ENCODE measurements at places on chromosomes 13 and 19.

GRCh38 chr13:21901336-21901735 lies 230.5 kb downstream of the FGF9 start:
- DNase-seq = no peak

- no peak for DNase-seq
These were observed 19.2 kb downstream of the SPTBN4 start for GRCh38 chr19:40486017-40486416.

DNA sequence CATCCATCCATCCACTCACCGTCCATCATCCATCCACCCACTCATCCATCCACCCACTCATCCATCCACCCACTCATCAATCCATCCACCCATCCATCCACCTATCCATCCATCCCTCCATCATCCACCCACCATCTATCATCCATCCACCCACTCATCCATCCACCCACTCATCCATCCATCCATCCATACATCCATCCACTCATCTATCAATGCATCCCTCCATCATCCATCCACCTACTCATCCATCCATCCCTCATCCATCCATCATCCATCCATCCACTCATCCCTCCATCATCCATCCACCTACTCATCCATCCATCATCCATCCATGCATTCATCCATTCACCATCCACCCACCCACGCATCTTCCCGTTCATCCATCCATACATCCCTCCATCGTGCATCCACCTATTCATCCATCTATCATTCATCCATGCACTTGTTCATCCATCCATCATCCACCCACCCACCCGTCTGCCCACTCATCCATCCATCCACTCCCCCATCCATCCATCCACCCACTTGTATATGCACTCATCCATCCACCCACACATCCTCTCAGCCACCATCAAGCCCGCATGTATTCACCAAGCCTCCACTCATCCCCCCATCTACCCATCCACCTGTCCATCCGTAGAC lies 3.6 kb downstream of the STAP2 start:
- no peak for DNase-seq

DNA sequence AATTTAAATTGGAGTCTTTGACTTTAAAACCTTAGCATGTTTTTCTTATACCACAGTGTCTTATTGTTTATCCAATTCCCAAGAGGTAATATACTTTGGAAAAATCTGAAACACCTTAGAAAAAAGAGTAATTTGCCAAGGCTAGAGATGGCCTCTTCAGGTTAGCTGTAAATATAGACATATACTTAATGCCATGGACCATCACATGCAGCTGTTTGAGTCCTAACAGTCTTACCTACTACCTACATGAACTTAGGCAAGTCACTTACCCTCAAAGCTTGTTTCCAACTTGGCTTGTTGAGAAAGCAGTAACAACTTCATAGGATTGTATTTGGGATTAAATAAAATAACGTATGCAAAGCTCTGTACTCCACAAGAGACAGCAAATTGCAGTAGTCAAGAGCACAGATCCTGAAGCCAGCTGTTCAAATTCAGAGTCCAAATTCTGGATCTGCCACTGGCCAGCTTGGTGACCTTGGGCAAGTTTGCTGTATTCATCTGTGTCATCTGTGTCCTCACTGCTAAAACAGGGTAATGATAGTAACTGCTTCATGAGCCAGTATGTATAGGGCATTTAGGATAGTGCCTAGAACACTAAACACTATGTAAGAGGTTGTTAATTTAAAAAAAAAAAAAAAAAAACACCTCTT lies 13.2 kb upstream of the SPART start:
- DNase-seq = no peak

DNA sequence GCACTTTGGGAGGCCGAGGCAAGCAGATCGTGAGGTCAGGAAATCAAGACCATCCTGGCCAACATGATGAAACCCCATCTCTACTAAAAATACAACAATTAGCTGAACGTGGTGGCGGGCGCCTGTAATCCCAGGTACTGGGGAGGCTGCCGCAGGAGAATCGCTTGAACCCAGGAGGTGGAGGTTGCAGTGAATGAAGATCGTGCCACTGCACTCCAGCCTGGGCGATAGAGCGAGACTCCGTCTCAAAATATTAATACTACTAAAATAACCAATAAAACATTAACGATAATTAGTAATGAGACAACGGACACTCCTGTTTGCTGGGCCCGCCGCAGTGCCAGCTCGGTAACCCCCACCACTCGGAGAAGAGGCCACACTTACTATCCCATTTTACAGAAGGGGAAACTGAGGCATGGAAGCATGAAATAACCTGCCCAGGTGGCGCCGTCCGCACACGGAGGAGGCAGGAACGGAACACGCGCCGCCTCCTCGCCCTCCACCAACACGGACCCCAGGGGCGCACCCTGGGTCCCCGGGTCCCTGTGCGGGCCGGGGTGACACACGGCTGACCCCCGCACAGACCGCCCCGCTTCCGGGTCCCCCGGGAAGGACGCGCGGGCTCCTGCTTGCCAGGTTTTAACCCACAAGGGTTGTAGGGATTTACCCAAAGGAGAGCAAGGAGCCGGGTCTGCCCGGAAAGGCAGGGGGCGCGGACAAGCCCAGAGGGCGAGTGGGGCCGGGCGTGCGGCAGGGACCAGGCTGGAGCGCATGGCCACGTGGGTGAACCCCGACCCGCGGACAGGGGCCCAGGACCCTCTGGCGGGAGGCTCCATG lies 1.6 kb downstream of the R3HDM4 start:
- DNase-seq = no peak

DNA sequence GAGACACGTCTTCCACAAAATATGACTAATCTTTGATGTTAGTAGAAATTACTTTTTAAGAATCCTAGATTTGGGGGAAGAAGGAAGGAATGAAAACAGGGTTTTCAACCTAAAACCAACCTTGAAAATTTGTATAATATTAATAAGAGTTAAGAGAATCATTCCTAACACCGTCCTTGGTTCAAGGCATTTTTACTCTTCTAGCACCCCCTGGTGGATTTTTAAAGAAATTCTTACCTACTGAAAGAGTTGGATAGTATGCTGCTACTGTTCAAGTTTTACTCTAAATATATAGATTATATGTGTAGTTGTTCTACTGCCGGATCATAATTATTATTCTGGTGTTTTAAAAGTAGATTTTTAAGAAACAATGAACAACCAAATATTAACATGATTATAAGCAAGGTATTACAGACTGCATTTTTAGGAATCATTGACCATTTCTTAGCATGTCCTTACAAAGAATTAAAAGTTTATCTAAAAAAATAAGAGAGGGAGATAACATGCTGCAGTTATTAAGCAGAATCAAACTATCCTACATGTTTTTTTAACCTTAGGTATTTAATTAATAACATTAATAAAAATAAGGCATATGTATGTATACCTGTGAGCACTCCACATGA lies 7.4 kb upstream of the SLITRK6 start:
- DNase-seq = no peak

DNA sequence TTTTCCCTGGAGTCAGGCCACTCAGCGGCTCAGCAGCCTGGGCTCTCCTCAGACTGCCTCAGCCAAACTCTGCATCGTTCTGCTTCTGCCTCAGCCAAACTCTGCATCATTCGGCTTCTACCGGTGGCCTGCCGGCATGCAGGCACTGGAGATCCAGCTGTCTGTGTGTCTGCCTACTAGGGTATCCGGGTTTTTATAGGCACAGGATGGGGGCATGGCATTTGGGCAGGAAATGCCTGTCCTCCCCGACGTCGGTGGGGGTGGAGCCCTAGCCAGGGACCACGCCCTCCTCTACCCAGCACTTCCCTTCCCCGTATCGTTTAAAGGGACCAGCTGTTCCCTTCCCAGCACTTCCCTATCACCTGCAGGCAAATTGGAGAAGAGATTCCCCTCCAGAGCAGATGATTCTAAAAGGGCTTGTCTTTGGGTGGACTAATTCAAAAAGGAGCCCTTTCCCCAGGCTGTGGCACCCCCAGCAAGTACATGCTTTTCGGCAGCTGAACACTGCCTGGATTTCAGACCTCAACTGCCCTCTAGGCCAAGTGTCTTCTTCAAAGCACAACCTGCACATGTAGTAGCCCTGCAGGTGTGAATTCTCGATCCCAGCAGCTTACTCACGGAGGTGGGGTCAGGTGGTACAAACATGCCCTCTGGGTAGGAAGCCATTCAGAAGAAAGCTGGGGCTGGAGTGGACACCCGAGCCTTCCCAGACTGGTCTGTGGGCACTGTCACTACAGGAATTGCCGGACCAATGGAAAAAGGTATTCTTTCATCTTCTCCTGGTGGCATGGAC lies 25.4 kb upstream of the GPR12 start:
- DNase-seq = peak; percentile 12

GRCh38 chr19:41428481-41428859 lies 1.3 kb upstream of the B3GNT8 start:
- no peak for DNase-seq

- no peak for DNase-seq
These were observed 3.2 kb downstream of the LHFPL6 start for GRCh38 chr13:39599842-39600241.

DNA sequence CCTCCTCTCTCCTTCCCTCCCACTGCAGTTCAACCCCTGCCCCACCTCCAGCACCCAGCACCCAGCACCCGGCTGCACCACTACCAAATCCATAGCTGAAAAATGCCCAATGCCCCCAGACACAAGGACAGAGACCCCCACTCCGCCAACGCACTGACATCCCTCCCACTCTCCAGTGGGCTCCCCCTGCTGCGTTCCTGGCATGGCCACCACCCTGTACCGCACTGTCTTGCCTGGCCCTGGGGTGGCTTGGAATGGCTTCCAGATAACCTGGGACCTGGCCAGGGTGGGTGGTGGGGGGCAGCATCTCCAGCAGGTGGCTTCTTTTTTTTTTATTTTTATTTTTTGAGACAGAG lies 5.8 kb upstream of the MKNK2 start:
- DNase-seq = no peak

- DNase-seq = no peak
These were observed 1.7 kb downstream of the ANO8 start for GRCh38 chr19:17332677-17333581.

DNA sequence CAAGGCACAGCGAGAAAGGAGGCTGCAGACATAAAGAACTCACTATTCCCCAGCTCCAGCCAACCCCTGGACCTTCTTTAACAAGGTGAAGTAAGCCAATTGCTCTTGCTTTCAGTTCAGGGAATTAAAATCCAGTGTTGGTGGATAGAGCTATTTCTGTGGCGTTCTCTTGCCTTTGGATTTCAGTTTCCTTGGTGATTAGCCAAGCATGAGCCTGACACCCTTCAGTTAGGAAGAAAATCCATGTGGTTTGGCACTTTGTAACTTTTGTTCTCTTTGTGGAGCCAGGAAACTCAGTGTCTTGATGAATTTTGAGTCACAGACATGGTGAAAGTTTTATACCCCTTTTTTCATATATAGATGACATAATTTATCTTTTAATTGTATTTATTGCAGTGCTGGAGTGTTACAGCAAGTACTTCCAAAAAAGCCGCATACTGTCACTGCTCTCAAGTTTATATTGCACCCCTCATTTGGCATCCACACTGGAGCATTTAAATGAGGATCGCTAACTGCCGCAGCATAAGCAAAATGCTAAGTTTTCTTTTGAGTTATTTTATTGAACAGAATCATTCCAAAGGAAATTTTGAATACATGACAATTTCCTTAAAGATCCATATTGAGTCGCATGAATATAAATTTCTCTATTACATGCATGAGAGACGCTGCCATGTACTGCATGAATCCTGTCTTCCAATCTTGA lies 406.8 kb downstream of the MYO16 start:
- DNase-seq = no peak

GRCh38 chr13:20869540-20869939 lies 33.0 kb downstream of the XPO4 start:
- no peak for DNase-seq

All from activated CD8-positive, alpha-beta memory T cell treated with anti-CD3 and anti-CD28 coated beads for 48 hours (primary cell).